ENCODE measurements at places on chromosomes 2 and 18.

- DNase-seq: no peak
Measured at GRCh38 chr2:172177996-172178395, 75.3 kb upstream of the DLX2 start.

- DNase-seq: no peak
Measured at GRCh38 chr2:13694673-13695072, 937.8 kb upstream of the LRATD1 start.

- no peak for DNase-seq
Measured at GRCh38 chr18:59605633-59606192, 91.5 kb downstream of the CCBE1 start.

DNA sequence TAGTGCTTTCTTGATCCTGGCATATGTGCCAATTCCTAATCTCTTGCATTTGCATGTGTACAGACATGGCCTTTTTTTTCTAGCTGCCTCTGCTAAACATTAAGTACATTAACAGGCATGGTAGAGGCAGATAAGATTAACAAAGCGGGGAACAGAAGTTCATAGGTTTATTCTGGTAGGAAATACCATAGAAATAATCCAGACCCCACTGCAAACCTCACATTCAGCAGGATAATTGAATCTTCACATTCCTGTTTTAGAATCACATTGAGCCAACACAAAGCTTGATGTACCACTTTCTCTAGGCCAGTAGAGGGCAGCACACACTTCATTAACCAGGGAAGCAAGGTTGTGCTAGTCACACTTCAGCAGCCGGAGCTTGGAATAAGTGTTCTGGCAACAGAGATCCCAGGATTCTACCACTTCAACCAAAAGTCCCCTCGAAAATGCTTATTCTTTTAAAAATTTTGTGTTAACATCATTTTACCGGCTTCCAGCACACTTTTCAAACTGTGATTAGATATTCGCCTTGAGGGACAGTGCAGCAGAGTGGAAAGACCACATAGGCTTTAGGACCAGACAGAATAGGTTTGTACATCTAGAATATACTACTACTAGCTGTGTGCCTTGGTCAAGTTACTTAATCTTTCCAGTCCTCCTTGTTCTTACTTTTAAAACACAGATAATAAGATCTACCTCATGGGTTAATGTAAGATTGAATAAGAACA lies 420.2 kb upstream of the CHST9 start:
- DNase-seq: peak; percentile 33

DNA sequence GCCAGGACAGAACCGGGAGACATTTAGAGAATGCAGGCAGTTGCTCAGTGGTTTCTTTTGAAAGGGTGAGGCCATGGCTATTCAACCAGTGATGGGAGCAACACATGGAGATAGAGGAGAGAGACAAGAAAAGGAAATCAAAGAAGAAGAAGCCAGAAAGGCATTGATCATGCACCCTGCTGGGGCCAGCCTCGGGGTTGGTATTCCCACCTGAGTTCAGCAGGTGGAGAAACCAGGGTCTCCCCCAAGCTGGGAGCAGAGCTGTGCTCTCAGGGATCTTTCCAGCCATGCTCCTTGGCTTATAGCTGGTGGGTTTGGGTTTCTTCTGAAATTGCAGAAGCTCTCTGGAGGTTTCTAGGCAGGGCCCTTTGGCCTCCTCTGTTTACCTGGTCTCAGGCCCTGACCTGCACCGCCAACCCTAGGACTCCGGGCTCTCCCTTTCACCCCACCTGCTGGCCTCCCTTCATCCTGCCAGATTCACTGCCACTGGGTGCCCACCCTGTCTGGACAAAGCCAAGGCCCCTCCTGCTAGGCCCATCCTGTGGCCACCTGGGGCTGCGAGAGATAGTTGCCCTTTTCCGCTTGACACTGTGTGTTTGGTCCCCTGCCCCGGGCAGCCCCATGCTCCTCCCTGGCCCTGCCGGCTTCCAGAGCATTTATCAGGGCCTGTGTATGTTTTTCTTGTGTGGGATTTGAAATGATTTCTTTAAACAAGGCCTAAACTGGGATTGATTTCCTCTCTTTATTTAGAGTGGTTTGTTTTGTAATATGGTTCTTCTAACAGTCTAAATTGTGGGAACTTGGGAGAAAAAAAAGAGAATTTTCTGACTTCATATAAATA lies 126.7 kb downstream of the DDX1 start:
- DNase-seq: no peak

GRCh38 chr2:206415618-206416243 lies 27.6 kb upstream of the ADAM23 start:
- DNase-seq: no peak

DNA sequence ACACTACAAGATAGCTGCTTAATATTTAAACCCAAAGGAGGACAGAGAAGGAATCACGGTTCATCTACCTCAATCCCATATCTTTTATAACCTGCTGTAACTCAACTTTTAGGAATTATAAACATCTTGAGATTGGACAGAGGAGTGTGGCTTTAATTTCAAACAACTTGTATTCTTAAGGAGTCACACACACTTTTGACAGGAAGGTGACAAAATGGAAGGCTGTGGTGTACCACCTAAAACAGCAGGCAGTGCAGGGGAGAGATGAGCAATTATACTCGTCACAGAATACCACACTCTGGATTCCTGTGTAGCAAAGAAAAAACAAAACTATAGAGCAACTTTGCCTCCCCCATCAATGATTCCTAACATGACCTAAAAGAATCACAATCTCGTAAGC lies 194.8 kb downstream of the ZEB2 start:
- DNase-seq: peak; percentile 84

- no peak for DNase-seq
Measured at GRCh38 chr18:55422456-55423180, 165.4 kb downstream of the TCF4 start.

GRCh38 chr2:52495816-52496215 lies 1271.8 kb upstream of the CHAC2 start:
- DNase-seq: no peak

- DNase-seq: peak; percentile 24
Measured at GRCh38 chr2:143529118-143529720, 400.0 kb downstream of the ARHGAP15 start.

GRCh38 chr2:190178066-190178722 lies 115.7 kb upstream of the MSTN start:
- no peak for DNase-seq

DNA sequence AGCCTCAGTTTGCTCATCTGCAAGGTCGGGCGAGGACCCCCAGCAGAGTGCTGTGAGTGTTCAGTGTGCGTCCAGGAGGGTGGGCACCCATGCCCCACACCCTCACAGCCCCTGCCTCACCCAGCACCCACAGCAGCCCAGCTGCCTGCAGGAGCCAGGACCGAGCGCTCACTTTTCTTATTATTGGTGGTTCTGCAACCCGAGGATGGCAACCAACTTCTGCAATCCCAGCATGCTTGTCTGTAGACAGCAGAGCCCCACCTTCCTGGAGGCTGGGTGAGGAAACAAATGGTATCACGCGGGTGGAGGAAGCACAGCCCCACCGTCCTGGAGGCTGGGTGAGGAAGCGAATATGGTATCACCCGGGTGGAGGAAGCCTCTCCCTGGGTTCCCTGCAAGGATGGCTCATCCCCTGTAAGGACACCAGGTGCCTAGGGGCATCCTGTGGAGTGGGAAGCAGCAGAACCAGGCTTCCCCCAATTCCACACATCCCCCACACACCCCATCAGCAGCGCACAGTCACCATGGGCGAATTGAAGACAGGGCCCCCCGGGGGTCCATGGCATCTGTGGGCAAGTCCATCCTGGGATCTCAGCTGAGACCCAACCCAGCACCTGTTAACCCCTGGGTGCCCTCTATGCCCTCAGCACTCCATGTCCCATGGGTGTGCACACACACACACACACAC lies 220.5 kb upstream of the RAB6C start:
- DNase-seq: no peak

- DNase-seq: no peak
Measured at GRCh38 chr2:200428961-200429665, 80.8 kb downstream of the KCTD18 start.

DNA sequence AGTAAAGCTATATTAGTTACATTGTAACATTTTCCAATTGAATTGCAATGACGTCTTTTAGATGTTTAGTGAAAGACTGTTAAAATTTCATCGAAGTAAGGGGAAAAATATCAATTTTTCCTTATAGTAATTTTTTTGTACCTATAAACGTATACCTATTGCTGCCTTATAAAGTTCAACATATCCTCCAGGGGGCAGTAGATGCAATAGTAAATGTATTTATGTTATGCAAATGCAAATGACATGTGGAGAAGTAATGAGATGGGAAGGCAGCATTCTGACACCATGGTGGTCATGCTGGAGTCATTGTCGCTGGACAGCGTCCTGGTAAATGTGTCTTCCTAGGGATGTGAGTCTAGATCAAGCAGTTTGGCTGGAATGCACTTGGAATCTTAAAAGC lies 38.7 kb downstream of the MSTN start:
- DNase-seq: no peak
